Mucosa of gallbladder (tissue), 1 donor: ENCODE measurements at places on chromosomes 7 and 10.

- no peak for DNase-seq
Measured at GRCh38 chr10:75959209-75959608, 527.8 kb downstream of the LRMDA start.

GRCh38 chr7:90119178-90119971, 34.9 kb upstream of the STEAP1 start:
- DNase-seq: peak; percentile 12

DNA sequence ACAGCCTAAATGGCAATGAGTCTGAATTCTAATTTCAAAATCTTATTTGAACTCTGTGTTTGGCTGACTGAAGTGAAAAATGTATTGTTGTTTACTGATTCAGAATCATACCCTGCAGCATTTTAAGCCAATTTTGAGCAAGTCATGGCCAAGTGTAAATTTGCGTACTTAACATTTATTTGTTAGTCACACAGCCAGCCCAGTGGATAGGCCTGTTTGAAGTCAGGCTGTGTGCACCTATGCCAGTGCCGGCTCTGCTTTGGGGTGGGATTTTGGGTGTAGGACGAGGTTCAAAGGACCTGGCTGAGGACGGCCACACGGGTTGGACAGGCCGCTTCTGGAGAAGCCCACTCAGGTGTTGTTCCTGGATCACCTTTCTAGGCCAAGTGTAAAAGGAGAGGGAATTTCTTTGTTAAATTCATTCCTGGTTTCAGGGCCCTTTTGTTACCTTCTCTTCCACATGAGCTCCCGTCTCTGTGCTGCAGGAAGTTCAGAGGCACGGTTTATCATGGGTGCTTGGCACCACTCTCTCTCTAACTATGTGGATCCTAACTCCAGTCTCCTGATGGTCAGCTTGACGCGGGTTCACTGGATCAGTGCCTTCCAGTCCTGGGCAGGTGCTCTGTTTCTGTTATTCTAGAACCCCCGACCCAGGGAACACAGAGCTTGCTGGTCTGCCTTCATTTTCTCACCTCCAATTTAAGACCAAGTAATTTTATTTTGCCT, 84.7 kb downstream of the CCNY start:
- no peak for DNase-seq

GRCh38 chr7:105640956-105641810, 59.9 kb upstream of the EFCAB10 start:
- no peak for DNase-seq

- DNase-seq: no peak
Measured at GRCh38 chr7:159107161-159107892, 37.3 kb downstream of the VIPR2 start.

GRCh38 chr10:61628875-61629513, 33.7 kb upstream of the CABCOCO1 start:
- DNase-seq: peak; percentile 12

GRCh38 chr10:117541909-117542705, 439 bp upstream of the EMX2 start:
- DNase-seq: no peak

DNA sequence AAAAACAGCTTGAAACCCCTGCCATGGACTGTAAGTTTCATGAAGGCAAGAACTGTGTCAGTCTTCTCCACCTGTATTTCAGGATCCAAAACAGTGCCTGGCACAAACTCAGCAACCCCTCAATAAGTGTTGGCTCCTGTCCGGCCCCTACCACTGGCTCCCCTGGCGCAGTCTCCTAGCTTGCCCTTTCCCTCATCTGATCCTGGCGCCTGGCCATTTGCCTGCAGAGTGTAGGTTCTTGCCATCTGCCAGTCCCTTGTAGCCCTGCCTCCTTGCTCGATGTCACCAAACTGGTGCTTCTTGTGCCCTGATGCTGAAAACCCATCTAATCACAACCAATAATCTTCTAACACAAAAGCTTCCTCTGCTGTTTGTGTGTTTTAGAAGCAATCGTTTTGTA, 60.4 kb downstream of the LGI1 start:
- DNase-seq: no peak

DNA sequence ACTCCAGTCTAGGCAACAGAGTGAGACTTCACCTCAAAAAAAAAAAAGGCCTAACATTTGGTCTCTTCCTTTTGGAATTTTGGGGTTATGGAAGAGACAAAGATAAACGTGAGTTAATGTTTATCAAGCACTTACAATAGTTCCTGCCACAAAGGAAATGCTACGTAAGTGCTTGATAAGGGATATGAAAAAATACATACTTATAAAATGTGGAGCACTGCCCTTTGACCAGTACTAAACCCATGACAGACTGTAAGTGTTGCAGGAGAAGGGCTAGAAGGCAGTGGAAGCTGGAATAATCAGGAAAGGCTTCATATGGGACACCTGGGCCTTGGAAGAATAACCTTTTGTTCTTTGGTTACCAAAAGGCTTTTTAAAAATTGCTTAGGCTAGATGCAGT, 25.5 kb downstream of the TMEM248 start:
- peak; percentile 52 for DNase-seq

DNA sequence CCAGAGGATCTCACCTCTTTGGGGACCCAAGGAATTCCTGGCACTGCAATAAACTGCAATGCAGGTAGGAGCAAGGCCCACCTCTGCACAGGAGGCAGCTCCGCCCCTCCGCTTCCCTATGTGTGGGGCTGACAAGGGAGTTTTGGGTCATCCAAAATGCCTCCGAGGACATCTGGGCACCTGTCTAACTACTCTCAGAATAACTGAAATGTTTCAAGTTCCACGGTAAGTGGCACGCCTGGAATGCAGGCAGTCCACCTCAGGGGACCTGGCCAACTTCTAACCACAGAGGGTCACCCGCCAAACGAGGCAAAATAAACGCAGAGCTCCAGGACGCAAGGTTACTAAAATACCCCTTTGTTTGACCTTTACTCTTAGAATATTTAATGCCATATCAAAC, 102.5 kb downstream of the FGFR2 start:
- no peak for DNase-seq

DNA sequence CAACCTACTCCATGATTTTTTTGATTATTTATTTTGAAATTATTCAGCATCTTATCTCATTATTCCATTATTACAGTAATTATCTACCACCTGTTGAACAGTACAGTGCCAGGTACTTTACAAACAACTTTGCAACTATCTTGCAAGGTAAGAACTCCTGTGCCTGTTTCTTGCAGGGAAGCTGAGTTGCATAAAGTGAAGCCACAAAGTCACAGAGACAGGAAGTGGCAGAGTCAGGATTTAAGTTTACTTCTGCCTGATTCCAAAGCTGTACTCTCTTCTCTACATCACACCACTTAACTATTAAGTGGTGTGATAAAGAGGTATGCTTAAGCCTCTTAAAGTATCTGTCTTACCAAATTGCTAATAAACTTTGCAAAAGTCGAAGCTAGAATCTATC, 80.1 kb downstream of the LRRTM3 start:
- DNase-seq: no peak

- no peak for DNase-seq
Measured at GRCh38 chr7:90425376-90425775, 22.1 kb downstream of the CLDN12 start.

DNA sequence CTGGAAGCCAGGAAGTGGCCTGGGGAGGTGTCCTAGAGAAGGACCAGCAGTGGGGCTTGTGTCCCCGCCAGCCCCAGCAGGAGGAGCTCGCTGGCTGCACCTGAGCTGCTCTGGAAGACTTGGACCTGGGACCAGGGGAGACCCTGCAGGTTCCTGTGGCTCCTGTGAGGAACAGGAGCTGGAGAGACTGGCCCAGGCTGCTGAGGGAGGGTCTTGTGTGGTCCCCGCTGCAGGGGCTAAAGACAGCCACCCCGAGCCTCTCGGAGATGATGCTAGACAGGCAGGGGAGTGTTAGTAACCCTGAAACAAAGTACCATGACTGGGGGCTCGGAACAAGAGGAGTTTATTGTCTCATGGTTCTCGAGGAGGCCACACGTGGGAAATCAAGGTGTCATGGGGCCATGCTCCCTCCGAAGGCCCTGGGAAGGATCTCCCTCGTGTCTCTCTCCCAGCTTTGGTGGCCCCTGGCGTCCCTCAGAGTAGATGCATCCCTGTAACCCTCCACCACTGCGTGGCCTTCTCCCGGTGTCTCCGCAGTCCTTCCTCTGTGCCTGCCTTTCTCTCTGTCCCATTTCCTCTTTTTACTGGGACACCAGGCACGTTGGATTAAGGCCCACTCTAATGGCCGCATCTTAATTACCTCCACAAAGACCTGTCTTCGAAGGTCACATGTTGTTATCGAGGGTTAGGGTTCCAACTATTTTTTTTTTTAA, 348.4 kb downstream of the GLRX3 start:
- DNase-seq: no peak

DNA sequence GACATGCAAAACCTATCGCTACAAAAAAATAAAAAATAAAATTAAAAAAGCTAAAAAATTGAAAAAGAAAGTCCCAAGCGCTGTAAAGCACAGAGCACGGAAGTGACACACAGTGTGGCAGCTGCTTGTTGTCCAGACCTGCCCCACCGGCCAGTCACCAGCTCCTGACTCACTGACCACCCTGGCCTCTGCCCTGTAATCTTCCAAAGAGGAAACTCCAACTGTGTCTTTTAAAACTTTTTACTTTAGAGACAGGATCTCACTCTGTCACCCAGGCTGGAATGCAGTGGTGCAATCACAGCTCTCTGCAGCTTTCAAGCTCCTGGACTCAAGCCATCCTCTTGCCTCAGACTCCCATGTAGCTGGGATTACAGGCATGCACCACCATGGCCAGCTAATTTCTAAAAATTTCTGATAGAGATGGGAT, 23.6 kb downstream of the GNA12 start:
- peak; percentile 65 for DNase-seq

DNA sequence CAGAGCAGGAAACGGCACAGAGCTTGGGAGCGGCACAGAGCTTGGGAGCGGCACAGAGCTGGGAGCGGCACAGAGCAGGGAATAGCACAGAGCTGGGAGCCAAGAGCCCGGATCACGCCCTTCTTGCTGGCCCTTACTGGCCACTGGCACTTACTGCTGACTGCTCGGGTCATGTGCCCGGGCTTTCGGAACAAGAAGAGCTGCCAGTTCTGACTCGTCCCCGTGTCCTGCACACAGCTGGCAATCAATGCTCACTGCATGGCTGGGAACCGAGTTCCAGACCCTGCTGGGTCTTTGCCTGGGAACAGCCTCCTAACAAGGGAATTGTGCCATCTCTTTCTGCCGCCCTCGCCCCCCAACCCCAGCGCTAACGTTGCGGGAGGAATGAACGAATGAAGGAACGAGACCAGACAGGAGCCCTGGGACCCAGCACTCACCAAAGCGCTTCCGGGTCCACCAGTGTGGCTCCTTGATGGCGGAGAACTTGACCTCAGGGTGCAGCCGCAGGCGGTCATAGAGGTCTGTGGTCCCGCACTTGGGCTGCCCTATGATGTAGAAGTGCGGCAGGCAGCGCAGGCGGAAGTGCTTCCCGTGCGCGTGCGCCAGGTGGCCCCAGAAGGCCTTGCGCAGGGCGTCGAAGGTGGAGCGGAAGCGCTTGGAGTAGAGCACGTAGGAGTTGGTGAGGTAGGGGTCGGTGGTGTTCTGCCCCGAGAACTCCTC, 49.1 kb downstream of the CHST15 start:
- no peak for DNase-seq

DNA sequence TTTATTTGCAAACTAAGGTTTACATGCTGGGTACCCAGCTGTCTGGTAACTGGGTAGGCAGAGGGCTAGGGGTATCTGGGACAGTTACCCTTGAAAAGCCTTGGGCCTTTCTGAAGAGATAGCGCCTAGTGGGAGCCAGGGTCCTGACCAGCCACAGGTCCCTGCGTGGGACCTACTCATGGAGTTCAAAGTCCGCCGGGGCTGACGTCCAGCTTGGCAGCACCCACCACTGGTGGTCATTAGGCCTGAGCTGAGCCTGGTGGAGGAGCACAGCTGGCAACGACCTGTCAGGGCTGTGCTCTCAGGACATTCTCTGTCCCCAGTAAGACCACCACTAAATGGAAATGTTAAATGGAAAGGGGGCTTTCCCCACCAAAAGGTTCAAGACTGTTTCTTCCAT, 20.0 kb downstream of the GUSB start:
- DNase-seq: no peak

GRCh38 chr10:69360485-69361302, 56.0 kb downstream of the TACR2 start:
- peak; percentile 89 for DNase-seq

DNA sequence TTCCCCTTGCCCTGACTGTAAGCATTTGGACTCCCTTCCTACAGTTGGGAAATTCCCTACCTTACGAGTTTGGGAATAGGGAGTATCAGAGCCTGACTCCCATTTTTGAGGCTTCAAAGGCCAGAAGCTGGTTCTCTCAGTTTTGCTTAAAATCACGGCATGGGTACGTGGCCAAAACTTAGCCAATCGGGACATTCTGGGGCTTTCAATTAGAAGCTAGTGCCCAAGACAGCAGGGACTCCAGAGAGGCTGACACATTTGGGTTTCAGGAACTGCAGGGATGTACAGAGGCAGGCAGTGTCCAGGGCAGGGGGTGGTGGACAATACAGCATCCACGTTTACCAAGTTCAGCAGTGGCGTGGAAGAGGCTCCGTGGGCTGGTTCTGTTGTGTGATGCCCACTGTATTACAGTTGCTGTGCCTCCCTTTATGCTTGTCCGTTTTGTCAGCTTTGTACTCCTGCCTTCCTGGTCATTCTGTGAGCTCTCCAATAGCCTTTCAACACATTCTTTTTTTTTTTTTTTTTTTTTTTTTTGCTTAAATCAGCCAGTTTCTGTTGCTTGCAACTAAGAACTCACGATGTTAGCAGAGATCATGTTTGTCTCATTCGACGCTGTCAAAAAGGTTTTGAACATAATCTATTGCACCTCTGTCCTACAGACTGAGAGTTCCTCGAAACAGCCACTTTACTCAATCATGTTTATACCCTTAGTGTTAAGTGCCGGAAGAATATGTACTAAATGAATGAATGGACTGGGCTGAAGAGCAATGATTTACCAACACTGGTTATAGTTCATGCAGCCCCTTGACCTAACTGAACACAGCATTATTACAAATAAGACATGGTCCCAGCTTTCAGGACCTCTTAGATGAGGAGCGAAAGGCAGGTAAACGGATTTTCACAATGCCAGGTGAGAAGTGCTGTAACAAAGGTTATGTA, 1.1 kb downstream of the GGCT start:
- DNase-seq: no peak

- peak; percentile 87 for DNase-seq
Measured at GRCh38 chr10:21315645-21316220, 209.7 kb downstream of the SKIDA1 start.

DNA sequence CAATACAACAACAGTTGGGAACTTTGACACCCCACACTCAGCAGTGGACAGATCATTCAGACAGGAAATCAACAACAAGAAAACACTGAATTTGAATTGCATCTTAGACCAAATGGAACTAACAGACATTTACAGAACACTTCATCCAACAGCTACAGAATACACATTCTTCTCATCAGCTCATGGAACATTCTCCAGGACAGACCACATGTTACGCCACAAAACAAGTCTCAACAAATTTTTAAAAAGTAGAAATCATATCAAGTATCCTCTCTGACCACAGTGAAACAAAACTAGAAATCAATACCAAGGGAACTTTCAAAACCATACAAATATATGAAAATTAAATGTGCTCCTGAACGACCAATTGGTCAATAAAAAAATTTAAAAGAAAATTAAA, 212.3 kb downstream of the DNAJC1 start:
- no peak for DNase-seq

- no peak for DNase-seq
Measured at GRCh38 chr10:123150271-123150985, 2.5 kb downstream of the HMX2 start.

- DNase-seq: no peak
Measured at GRCh38 chr10:114920459-114920858, 17.5 kb upstream of the TRUB1 start.

GRCh38 chr7:42342381-42342780, 105.4 kb upstream of the GLI3 start:
- DNase-seq: no peak

- no peak for DNase-seq
Measured at GRCh38 chr7:142969183-142969582, 7.0 kb upstream of the KEL start.

- DNase-seq: no peak
Measured at GRCh38 chr10:79560160-79560709, at the start of gene SFTPA2. Gene SFTPA2 (minus strand): TSS chr10:79560407. CDS start chr10:79559483, 924 bp downstream.
